ENCODE measurements at places on chromosomes 2 and 18.

- DNase-seq: no peak
These were observed 41.3 kb upstream of the ITM2C start for GRCh38 chr2:230823264-230823964.

DNA sequence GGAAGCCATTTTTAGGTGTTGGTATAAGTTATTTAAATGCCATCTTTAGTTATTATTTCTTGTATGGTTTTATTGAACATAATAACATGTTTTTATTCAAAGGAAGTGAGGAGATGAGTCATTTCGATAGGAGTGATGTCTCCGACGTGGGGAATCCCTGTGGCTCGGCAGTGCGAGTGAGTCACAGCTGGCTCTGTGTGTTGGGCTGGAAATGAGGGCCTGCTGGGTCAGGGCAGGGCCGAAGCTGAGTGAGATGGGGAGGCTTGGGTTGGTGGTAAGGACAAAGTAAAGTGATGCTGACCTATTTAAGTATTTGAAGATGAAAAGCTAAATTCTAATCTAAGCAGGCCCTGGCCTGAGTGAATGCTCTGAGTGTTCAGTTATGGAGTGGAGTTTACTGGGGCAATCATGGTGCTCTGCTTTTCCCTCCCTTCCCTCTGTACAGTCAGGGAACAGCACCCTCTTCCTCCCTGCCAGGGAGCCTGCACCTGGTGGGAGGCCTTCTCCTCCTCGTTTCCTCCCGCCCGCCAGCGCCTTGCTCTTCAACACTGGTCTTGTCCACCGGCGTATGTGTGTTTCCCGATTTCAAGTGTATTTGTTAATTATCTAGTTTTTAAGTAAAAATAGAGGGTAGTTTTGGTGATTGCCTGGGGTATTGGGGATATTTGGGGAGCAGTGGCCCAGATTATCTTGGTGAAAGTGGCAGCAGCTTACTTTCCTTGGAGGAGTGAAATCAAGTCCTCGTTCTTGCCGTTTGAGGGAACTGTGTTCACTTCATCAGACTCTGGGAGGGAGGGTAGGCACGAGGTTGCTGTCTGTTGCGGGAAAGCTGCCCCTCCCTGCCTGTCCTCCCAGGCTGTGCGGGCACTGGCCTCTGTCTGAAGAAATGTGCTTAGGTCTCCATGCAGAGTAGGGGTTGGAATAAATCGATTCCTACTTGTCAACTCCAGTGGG lies 157.0 kb downstream of the LDLRAD4 start:
- peak; percentile 82 for DNase-seq

GRCh38 chr2:196288006-196288538 lies 116.7 kb upstream of the STK17B start:
- DNase-seq: no peak

- no peak for DNase-seq
These were observed 137.4 kb downstream of the MC4R start for GRCh38 chr18:60235164-60235563.

GRCh38 chr2:207630491-207630890 lies 5.3 kb upstream of the METTL21A start:
- DNase-seq: no peak

DNA sequence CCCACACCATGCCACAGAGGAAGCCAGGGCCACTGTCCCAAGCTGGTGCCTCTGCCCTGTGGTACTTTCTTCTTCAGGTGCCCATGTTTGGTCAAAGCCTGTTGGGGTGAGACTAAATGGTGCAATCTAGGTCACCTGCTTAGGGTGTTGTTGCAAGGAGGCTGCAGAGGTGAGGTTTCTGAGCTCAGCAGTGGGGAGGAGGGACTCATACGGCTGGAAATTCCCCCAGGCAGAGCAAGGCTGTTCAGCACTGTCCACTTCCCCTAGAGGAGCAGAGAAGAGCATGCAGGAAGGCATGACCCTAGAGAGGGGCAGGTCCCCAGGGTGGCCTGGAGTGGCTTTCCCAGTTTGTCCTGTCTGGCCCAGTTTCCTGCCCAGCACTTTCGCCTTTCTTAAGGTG lies 211.0 kb downstream of the HAUS1 start:
- no peak for DNase-seq

DNA sequence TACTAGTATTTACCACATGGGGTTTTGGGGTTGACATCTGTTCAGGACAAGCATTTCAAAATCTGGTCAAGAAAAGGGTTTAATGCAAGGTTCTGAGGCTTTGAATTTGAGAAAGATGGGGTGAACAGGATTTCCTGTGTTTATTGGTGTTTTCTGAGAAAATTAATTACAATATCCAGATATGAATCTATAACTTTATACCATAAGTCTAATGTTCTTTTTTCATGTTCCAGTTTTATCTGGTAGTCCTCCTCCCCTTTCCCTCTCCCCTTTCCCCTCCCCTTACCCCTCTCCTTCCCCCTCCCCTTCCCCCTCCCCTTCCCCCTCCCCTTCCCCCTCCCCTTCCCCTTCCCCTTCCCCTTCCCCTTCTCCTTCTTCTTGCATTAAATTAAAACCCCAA lies 1518.2 kb upstream of the TMEFF2 start:
- DNase-seq: no peak

DNA sequence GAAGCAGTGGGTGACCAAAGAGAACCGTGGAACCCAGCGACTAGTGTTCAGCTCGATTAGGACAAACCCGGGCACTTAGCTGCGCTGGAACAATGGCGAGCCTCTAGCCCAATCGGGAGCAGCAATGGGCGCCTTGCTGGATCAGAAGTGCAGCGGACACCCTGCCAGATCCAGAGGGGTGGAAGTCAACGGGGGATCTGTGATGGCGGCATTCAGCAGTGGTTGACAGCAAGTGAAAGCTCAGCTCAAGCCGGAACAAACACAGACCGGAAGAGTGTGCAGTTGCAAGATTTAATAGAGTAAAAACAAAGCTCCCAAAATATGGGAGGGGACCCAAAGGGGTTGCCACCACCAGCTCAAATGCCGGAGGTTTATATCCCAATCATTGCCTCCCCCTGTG lies 478.7 kb upstream of the REG3G start:
- DNase-seq: no peak

- peak; percentile 77 for DNase-seq
These were observed 17.2 kb upstream of the RPL31 start for GRCh38 chr2:100984892-100985307.

DNA sequence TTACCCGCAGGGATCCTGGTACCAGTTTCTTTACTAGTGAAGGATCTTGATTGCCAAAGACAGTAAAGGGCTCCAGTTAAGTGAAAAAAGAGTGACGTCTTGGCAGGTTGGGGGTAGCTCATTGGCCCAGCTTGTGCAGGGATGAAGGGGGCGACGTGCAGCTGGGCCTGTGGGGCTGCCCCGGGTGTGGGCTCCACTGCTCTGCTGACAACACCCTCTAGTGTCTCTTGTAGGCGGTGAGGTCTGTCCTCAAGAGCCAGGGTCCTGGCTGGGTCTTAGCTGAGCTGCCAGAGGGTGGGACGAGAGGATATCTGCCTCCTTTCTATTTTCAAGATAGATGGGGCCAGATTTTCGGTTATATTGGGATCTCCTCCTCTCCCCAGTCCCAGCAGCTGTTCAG lies 6.1 kb downstream of the ARHGEF4 start:
- no peak for DNase-seq

DNA sequence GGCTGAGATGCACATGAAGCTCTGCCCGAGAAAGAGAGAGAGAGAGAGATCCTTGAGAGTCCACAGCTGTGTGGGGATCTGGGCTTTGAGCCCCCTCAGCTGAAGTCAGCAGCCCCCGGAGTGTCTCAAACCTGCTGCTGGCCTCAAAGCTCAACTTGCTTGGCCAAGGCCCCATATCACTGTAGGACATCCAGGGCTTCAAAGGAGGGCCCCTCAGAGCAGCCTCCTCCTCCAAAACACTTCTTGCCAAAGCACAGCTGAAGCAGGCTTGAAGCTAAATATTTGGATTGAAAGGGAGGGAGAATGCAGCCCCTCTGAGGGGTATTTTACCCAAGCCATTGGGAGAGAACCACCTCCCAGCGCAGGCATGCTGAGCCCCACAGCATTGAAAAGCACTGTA lies 357.6 kb downstream of the OSR1 start:
- DNase-seq: no peak

DNA sequence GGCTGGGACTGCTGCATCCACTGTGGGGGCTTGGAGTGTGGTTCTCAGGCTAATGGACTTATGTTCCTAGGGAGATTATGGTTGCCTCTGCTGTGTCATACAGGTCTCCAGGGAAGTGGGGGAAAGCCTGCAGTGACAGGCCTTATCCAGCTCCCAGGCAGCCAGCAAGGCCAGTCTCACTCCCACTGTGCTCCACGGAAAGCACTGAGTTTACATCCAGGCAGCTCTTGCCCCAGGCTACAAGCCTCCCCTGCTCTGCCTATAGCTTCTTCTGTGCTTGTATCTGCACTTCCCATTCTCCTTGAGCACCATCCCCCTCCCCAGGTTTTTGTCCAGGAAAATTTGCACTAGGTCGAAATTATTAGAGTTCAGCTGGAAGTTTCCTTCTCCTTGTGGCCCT lies 231.9 kb downstream of the ZRANB3 start:
- no peak for DNase-seq

GRCh38 chr2:241132538-241133435 lies 16.5 kb downstream of the PASK start:
- no peak for DNase-seq

DNA sequence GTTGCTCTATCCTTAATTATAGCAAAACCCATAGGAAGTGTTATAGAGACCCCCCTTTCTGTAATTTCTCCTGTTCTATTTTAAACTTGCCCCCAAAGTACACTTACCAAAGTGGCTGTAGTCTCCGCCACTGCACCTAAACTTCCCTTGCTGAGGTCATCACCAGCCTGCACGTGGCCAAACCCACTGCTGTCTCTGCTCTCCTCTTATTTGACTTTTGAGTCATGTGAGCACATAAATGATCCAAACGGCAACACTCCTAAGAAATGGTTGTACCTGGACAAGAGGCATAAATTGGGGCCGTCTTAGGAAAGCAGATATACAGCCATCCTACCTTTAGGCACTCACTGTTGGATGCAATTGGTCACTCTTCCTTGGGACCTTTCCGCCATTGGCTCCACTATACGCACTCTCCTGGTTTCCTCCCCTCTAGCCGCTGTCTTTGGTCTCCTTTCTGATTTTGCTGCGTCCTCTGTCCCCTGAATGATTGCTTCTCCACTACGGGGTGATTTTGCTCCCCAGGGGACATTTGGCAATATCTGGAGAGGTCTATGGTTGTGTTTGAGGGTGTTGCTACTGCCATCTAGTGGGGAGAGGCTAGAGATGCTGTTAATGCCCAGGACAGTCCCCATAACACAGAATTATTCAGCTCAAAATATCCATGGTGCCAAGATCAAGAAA lies 19.2 kb upstream of the IL36G start:
- peak; percentile 54 for DNase-seq

All from CD4-positive, alpha-beta T cell treated with Interleukin-1 beta for 1 hour (primary cell).